Activated naive CD8-positive, alpha-beta T cell treated with anti-CD3 and anti-CD28 coated beads, Interleukin-2, amount 50 U/mL, for 16 hours (primary cell): ENCODE measurements at places on chromosomes 16 and 17.

DNA sequence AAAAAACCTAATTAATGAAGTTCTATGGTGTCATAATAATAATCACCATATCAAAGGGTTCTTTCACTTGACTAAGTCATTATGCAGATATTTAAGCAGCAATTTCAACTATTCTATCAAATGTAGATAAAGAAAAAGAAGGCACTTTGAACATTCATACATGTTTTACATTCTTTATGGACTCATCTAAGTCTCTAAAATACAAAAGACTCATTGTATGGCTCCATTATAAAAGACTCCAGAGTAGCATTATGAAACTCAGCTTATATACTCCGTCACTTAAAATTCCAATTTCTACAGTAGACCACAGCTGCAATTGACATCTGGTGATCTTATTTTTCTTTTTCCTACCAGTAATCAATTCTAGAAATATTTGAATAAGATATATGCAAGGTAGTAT is 173.5 kb upstream of the KIF2B start:
- no peak for DNase-seq

DNA sequence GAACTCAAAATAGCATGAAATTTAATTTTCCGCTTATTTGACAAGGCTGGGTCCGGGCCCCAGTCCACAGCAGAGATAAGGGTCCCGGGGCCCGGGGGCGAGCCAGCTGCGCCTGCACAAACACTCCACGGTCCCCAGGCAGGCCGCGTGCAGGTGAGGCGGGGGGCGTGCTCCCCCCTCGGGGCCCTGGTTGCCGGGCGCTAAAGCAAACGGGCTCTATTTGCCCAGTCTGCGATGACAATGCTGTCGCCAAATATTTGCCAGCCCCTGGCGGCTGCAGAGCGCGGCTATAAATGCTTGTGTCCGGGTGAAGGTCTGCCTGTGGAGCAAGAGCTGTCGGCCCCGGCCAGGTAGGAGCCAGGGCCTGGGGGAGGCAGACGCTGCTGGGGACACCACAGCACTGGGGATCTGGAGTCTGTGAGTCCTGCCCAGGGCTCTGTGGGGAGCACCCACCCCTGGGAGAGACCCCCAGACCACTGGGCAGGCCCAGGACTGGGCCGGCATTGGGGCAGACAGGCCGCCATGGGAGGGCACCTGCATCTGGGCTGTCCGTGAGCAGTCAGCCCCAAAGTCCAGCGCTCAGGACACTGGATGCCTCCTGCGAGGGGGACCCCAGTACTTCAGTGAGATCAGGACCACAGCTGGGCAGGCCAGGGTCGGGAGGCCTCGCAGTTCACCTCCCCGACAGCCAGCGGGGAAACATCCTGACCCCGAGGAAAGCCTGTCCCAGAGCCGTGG is at the start of gene PERCC1:
Gene PERCC1 (plus strand): TSS at position 320 of the 738 bp plus-strand sequence. CDS start 1,516 bp downstream, outside the sequence.
- DNase-seq, result no peak

DNA sequence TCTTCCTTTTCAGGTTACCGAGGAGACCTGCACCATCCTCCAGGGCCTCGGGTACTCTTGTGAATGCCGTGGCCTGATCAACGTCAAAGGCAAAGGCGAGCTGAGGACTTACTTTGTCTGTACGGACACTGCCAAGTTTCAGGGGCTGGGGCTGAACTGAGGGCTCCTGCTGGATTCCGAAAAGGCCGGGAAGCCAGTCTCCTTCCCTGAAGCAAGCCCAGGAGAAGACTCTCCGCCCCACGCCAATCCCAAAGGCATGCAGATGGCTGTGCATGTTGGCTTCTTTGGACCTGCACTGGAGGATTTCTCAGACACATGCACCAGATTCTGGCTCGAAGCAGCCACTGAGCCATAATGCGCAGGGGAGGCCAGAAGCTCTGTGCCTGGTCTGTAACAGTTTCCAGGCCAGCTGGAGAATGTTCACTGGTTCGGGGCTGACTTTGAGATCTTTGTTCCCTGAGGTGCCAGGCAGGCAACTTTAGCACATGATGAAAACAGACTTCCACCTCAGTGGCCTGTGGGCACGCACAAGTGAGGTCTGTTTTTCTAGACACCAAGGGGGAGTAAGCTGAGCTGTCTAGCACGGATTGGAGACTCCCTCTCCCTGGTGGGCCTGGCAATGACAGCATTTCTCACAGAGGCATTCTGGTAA is 49.1 kb downstream of the ADCY7 start:
- no peak for DNase-seq

GRCh38 chr17:58339755-58340404 is 11.3 kb upstream of the TSPOAP1 start:
- no peak for DNase-seq

DNA sequence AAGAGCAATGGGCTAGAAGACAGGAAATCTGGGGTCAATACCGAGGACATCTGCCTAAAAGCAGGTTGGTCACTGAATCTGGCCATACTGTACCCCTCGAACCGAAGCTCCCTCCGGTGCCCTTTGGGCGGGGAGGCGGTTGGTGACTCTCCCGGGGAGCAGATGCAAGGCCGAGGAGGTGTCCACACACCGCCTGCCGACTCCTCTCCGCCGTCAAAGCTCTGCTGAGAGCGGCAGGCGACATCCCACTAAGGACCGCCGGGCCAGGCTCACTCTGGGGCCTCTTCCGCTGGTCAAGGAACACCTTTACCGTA is 458 bp downstream of the ZNF200 start:
- DNase-seq, result no peak
